ENCODE measurements at places on chromosomes 2 and 18.

GRCh38 chr2:2368476-2368875, 37.4 kb upstream of the MYT1L start:
- DNase-seq, result no peak

DNA sequence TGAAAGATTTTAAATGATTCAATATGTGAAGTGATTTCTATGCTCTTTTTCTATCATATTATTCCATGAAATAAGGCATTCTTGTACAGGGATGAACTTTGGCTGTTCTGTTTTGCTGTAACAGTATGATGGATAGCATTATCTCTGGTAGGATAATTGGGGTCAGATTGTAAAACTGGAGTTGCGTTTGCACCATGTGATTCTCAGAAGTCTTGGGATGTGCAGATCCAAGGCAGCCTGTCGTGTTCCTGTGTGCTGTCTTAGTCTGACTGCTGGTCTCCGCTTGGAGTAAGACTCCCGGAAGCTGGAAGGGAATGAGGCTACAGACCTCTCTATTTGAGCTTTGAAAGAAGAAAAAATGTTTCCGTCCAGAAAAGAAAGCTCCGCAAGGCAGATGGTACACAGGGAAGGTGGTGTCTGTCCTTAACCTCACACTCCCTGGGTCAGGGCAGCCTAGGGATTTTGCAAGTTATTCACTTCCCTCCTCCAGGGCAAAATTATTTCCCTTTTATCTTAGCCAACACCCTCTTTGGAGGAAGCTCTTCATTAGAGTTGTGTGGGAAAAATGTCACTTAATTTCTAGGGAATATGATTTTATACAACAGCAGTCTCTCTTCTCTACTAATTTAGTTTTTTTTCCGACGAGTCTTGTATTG, 250.6 kb downstream of the PTPRM start:
- DNase-seq, result no peak

DNA sequence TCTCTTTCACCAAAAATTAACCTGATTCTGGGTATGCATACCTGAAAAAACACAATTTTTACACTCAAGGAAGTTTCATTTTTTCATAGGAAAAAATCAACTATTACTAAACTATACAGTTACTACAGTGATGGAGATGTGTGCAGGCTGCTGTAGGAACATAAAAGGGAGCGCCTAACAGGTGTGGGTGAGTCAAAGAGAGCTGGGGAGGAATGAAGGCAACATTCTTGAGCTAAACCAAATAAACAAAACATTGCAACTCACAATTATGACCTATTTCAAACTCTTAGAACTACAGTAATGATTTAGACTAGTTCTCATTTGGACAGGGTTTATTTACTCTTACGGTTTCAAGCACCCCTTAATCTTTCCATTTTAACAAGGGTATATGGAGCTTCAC, 13.4 kb upstream of the CLASP1 start:
- DNase-seq, result no peak

DNA sequence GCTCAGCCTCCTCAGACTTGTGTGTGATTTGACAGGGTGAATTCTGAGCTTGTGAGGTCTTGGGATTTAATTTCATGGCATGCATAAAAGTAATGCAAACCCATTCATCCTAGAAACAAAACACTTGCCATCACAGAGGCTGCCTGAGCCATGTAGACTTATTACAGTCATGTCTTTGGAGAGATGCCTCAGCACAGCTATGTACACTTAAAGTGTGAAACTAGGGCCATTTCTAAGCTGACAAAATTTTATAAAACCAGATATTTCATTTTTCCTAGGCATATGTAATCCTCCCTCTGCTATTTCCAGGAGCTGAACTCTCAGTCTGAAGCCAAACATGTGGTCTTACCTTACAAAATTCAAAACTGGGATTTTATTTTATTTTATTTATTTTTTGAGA, 322.2 kb upstream of the SPHKAP start:
- no peak for DNase-seq

DNA sequence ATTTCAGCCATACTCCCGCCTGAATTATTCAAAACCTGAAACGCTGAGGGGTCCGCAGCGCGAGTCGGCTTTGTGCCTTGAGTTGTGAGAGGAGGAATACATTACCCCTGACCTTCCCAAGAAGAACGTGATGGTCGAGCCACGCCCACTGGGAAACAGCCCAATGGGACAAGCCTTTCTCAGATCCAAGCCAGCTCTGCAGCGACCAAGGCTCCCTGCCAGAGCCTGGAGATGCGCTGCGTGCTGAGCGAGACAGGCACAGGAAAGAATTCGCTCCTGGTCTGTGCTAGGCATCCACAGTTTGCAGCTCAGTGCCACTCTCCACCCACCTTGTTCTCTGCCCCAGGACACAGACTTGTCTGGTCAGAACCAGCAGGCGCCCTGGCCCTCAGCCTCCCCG, 74.1 kb upstream of the GLI2 start:
- no peak for DNase-seq

DNA sequence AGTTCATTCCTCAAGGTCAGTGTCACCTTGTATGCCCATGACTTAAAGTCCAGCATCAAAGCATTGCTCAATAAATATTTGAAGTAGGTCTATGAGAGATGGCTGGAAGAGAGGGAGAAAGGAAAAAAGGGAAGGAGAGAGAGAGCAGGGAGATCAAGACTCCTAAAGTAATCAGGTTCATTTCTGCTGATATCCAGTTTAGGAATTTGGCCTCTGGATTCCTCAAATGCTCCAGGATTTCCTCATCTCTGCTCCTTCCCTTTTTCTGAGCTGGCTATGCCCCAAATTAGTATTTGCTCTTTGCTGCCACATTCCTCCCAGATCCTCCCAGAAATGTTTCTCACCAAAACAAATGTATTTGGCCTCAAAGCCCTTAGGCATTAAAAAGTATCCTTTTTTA, 739.4 kb upstream of the CHAC2 start:
- no peak for DNase-seq

DNA sequence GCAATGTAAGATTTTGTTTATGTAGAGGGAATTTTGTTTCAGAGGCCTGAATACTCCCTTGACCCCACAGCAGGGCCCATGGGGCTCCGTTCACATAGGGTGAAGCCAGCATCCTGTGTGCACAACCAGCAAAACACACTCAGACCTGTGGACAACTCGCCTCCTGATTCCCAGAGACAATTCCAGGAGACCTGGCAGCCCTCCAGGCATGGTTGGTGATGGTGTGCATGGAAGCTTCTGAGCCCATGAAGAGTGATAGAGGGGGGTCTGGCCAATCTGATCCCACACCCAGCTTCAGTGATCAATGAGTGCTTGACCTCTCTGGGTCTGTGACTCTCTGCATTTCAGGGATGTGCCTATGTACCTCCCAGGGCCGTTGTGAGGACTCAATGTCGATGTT, 91.0 kb upstream of the RAB6C start:
- DNase-seq, result no peak

- DNase-seq, result no peak
Measured at GRCh38 chr2:163191372-163191771, 352.8 kb upstream of the KCNH7 start.
